ENCODE measurements at places on chromosomes 3 and 15.
A peak's percentile ranks its signal among the peaks of the same experiment; 100 is the strongest.

- DNase-seq = no peak
Observed at GRCh38 chr3:54771050-54771449, 156.8 kb downstream of the LRTM1 start.

DNA sequence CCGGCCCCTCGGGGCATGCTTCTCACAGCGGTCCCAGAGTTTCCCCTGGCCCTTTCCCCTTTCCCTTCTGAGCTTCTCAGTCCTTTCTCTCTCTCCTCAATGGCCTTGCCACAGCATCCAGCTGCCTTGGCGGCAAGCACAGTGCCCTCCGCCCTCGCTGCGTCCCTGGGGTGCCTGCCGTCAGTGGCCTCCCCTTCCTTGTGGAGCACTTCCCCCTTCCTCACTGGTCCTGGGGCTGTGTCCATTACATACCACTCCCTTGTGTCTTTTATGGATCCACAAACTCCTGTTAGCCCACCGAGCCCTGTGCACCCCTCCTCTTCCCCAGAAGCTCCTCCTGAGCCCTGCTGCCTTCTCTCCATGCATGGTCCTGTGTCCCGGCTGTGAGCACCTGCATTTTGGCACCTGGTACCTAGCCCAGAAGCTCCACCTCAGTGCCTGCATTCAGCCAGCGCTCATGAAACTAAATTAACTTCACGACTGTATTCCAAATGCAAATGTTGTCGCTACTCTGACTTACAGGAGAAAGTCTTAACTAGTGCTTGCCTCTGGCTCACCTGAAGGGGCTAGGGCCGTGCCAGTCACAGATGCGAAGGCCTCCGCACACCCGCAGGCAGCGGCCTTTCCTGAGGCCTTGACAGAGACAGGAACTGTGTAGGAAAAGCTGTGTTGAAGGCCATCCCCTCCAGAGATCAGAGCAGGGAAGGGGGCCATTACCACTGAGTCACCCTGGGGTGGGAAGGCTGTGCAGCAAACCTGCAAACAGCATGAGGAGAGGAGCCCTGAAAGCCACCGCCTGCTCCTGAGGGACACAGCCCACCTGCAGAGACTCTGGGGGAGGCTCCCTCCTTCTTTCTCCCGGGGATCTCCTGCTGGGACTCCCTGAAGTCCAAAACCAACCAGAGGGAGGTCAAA, 19.1 kb upstream of the KLF13 start:
- DNase-seq = no peak

DNA sequence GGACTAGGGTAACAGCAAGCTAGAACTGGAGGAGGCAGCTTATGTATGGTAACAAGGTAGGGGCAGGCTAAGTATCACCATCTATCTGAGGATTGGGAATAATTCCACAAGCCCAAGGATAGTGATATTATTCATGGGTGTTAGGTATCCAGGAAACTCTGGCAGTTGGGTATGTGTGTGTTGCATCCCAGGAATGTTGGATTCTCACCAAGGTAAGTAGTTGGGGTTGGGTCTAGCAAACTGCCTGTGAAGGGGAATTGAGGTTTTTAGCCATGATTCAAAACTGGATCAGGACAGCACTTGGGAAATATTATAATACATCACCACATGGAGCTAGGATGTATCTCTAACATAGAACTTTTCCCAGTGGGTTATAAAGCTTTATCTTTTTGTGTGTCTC, 626.4 kb upstream of the GOLIM4 start:
- DNase-seq = no peak

- DNase-seq = no peak
Observed at GRCh38 chr15:31467361-31467760, 140.7 kb downstream of the KLF13 start.

- DNase-seq = no peak
Observed at GRCh38 chr3:167866331-167866730, 130.8 kb downstream of the SERPINI1 start.

GRCh38 chr3:127192576-127193232, at the start of gene PRR23E:
Gene PRR23E (plus strand): TSS chr3:127193131. CDS start chr3:127196686, 3,555 bp downstream.
- DNase-seq = no peak

- DNase-seq = no peak
Observed at GRCh38 chr3:100047455-100048141, 66.7 kb downstream of the FILIP1L start.

DNA sequence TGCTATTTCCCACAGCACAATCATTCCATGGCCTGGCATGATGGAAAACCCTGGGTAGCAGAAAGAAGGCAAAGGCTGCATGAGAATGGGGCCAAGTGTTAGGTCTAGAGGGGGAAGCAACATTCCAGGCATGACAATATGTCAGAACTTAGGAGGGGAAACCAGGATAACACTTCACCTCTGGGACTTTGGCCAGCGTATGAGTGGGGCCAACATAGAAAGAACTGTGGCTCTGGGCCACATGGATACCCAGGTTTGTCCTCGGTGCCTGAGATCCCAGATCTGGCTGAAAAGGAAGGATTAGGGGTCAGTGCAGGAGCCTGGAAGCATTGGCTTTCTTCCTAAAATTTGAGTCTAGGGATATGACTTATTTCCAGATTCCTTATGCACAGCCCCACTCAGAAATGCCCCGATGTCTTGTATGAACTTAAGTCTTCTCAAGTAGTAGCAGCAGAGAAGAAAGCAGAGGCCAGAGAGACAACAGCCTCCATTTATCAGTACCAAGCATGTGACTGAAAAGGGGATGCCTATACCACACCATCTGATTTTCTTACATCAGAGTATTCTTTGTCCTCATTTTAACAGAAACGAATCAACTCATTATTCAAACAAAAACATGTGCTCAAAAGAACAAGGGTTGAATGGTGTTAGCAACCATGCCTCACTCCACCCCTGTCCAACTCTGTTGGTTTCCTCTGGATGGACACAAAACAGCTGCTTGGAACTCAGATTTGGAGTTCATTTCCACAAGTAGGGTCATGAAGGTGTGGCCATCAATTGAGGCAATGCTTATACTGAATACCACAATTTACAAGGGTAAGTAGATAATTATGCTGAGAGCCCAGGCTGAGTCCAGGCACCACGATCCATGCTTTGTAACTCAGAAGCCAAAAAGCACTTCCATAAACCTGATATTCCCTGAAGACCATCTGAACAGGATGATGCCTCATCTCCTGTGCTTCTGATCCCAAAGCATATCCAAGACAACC, 43.7 kb upstream of the NDUFB4 start:
- no peak for DNase-seq

DNA sequence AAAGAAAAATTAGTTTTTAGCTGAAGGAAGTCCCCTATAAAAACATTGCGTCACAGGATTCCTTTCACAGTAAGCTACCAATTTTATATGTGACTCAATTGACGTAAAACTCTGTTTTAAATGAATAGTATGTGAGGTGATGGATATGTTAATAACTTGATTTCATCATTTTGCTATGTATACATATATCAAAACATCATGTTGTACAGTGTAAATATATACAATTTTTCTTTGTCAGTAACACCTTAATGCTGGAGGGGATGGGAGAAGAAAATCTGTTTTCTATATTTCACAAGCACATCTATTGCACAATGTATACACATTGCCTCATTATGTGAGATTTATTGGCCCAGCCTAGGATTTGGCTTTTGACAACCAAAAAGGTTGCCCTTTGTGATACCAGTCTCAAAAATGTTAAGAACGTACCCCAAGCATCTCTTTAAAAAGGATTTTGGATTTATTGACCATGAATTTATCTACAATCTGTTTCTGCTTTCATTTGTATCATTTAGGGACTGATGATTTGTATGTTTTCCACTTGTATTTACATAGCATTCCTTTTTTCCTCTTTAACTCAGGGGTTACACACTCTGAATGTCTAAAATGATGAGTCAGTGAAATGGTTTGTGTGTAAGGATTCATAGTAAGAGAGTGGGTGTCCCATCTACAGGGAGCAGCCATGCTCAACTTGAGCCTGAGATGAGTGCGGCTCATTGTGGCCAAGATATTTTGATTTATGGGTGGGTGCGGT, 62.6 kb downstream of the CRTC3 start:
- no peak for DNase-seq

- no peak for DNase-seq
Observed at GRCh38 chr3:8653800-8654408, 9.3 kb upstream of the SSUH2 start.

DNA sequence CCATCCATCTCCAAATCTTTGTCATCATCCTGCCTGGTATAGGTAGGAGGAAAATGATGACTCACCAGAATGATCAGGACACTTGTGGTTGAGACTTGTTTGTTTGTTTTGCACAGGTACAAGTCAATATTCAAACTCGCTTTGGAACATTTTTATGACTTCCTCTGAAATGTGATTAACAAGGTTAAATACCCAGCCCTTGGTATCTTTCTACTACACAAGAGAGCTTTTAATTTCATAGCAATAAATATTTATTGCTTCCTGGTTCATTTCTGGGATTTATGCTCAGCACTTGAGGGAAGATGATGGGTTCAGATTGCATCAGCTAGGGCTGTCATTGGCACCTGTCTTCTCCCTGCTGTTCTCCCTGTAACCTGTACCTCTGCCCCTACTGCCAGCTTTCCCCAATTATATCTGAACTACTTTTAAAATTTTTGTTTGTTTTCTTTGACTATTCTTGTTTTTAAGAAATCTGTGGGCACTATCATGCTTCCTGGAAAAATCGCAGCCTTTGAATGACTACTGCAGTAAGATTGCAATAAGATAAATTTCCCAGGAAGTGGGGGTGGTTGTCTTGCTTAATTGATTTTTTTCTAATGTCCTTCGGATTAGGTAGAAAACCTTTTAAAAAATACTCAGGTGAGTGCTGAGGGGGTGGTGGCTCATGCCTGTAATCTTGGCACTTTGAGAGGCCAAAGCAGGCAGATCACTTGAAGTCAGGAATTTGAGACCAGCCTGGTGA, 24.3 kb upstream of the GCNT3 start:
- DNase-seq = peak; percentile 4

DNA sequence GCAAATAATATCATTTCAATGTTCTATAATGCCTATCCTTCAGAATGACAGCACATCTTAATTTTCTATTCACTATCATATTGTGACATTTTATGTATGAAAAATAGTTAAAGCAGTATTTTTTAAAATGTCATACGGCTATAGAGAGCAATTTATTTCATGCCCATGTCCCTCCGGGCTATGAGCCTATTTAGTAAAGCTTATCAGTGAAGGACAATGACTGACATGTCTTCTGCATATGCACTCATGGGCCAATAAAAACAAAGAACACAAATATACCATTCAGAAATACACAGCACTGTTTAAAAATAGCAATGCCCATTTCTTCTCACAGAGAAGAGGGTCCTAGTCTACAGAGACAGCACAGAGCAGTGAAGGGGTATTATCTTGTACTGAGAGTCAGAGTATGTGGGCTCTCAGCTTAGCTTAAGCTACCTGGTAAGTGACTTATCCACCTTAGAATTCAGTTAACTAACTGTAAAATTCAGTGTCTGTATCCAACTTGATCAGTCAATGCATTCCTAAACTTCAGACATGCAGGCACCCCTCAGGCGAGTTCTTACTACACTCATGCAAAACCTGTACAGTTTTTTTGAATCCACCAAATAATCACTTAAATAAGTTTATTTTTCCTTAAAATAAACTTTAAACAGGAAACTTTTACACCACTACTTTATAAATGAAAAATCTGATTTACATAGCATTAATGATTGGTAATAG, 9.0 kb downstream of the GOLIM4 start:
- DNase-seq = no peak

DNA sequence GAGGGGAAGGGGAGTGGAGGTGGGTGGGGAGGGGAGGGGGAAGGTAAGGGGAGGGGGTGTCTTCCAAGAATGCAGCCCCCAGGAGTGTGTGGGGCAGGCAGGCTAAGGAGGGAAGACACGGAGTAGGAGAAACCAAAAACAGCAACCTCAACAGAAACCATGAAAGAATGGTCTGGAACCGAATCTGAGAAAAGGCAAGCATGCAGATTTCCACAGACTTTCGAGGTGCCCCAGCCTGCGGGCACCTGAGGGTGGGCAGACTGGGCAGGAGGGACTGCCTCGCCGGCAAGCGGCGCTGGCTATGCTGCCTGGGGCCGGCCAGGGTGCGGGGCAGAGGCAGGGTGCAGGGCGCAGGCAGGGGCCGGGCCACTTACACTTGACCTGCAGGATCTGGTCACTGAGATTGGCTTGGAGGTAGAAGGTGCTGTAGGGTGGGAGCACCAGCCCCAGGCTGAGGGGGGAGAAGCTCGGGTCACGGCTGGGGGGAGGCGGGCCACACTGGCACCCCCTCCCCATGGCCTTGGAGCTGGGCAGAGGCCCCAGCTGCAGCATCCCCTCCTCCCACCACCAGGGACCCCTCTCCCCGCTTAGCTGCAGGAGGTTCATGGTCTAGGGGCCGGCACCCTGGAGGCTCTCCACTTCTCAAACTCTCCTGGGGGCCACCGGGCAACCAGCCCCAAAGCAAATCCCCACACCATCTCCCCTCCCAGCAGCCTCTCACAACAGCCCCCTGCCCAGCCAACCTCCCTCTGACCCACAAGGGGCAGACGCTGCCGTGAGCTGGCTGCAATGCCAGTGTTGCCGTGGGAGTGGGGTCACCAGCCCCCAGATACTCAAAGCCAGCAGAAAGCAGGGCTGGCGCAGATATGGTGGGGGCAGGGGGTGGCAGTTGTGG, 15.3 kb upstream of the TMEM115 start:
- DNase-seq = no peak

DNA sequence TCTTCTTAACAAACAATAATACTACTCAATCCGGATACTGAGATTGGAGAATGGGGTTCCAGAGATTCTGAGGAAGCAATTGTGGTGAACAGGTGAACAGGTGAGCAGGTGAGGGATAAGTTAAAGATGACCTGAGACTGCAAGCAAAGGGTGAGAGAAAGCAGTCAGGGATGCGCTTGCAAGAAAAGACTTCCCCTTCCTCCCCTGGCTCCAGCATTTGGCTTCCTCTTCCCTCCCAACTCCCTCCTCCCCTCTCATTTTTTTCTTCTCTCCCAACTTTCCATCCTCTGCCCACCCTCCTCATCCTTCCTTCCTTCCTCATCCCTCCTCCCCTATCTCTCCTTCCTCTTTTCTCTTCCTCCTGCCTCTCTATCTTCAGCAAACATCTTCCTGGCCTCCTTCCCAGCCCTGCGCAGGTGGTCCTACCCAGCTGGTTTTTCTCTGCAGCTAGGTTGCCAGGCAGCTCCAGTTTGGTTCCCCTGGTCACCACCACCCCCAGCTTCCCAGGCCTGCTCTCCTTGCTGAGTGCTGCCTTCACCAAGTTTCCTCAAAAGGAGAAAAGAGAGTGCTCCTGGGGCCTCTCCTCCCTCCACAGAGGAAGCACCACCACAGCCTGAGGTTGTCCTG, 10.4 kb upstream of the VIPR1 start:
- no peak for DNase-seq

DNA sequence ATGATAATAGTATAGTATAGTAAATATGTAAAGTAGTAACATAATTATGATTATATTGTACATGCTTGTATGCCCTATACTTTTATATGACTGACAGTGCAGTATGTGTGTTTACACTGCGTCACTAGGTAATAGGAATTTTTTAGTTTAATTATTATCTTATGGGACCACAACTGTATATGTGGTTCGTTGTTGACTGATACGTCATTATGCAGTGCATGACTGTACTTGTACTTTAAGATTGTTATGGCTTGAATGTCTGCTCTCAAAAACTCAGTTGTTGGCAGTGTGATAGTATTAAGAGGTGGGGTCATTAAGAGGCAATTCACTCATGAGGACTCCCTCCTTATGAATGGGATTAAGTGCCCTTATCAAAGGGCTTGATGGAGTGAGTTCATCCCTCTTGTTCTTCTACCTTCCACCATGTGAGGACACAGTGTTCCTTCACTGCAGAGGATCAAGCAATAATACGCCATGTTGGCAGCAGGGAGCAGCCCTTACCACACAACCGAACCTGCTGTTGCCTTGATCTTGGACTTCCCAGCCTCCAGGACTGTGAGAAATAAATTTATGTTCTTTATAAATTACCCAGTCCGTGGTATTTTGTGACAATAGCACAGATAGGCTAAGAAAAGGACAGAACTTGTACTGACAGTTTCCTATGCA, 152.2 kb downstream of the NEK11 start:
- DNase-seq = no peak
